ENCODE measurements at places on chromosomes 16 and 17.
A peak's percentile ranks its signal among the peaks of the same experiment; 100 is the strongest.

- H3K27ac ChIP-seq: no peak overlapping the region
- H3K36me3 ChIP-seq: no peaks in the 10 kb centered on the region
- no peak for DNase-seq
- H3K4me3 ChIP-seq: no peak overlapping the region
- H3K27me3 ChIP-seq: peaks cover 32% of the 10 kb centered on the region
Measured at GRCh38 chr16:49469930-49470451, 96.4 kb downstream of the C16orf78 start.

GRCh38 chr16:78235168-78235800 lies 135.8 kb downstream of the WWOX start:
- DNase-seq: peak; percentile 78
- no peaks in the 10 kb centered on the region for H3K36me3 ChIP-seq
- H3K4me3 ChIP-seq: no peak overlapping the region
- H3K27me3 ChIP-seq: peaks cover 7% of the 10 kb centered on the region

DNA sequence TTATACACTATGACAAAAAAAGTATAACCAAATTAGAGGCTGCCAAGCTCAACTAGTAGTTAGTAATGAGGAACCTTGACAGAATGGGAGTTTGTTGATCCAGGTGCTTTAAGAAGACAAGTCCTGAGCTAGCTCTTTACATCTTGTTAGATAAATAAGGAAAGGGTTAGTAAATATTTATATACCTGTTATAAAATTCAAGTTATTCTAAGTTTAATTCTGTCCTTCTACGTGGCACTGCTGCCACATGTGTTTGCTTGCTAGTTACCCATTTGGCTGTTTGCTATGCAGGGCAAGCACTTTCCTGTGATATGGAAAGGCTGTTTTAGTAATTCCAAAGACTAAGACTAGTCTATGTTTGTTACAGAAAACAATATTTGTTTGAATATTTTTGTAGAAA lies 180.5 kb downstream of the MYO1D start:
- no peaks in the 10 kb centered on the region for H3K4me1 ChIP-seq
- no peak for DNase-seq
- H3K27ac ChIP-seq: no peak overlapping the region

- H3K36me3 ChIP-seq: peaks cover 18% of the 10 kb centered on the region
- peaks cover 5% of the 10 kb centered on the region for H3K27me3 ChIP-seq
- DNase-seq: peak; percentile 70
- H3K27ac ChIP-seq: no peak overlapping the region
- no peak overlapping the region for H3K4me3 ChIP-seq
Measured at GRCh38 chr16:22321340-22322001, 24.3 kb downstream of the POLR3E start.

DNA sequence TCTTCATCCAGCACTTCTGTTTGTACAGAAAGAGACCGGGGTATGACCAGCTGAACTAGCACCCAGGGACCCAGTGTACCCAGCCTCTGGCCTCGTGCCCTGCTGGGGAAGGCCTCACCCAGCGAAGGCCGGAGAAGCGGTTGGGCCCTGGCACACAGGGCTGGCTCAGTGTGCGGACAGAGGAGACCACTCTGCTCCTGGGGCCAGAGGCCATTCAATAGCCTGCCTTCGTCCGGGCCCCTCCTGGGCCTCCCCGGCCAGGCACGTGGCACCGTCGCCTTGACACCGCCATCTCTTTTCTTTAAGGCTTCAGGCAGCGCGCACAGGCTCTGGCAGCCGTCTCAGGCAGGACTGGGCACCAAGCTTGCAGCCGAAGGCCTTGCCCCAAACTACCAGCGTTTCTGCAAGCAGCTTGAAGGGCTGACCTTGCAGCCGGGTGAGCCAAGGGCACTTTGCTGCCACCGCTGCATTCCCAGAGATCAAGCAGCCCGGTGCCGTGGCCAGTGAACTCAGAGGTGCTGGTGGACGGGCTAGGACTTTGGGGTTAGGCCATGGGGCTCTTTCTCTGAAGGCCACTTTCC lies 8.0 kb downstream of the TAX1BP3 start:
- no peaks in the 10 kb centered on the region for H3K36me3 ChIP-seq
- H3K27me3 ChIP-seq: no peaks in the 10 kb centered on the region
- DNase-seq: no peak
- H3K27ac ChIP-seq: no peak overlapping the region

DNA sequence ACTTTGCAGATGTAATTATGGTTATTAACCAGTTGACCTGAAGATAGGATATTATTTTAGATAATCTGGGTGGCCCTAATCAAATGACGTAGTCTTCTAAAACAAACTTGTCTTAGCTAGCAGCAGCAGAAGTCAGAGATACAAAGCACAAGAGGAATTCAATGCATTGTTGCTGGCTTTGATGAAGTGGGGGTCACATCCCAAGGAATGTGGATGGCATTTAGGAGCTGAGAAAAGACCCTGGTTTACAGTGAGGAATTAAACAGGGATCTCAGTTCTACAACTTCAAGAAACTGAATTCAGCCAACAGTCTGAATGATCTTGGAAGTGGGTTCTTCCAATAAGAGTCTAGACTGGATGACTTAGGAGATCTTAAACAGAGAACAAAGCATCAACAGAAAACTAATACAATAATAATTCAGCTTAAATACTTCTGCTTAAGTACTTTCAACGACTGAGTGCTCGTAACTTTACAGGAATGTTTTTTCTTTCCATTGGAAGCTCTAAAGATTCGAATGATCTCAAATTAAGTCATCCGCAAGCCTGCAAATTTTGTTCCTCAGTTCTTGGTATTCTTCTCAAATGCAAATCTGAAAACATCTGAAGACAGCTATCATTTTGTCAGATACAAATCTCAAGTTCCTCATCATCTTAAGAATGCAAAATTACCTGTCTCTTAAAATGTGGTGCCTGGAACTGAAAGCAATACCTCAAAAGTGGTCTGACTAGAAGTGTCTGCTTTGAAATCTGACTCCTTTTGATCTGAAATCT lies 3.3 kb downstream of the C16orf46 start:
- H3K4me1 ChIP-seq: peaks cover 15% of the 10 kb centered on the region
- no peak overlapping the region for H3K4me3 ChIP-seq
- H3K36me3 ChIP-seq: peaks cover 27% of the 10 kb centered on the region
- H3K27ac ChIP-seq: no peak overlapping the region
- no peak for DNase-seq

DNA sequence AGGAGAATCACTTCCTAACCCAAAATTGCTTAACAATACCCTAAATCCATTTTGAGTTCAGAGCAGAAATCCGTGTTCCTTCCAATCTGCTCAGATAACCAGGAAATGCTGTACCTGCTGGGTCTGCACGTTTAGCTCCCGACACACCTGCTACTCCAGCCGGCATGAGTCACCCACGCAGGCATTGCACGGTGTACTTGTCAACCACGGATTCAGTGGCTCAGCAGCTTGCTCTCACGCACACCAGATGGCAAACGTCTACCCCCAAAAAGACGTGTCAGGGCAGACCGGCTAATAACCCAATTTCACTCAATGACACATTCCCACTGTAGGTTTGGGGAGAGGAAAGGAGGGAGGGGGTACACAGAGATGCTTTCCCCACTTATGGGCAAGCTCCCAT lies 468.1 kb downstream of the SOX9 start:
- H3K27ac ChIP-seq: peak overlapping the region; percentile 20
- H3K36me3 ChIP-seq: peaks cover 5% of the 10 kb centered on the region
- peaks cover 60% of the 10 kb centered on the region for H3K27me3 ChIP-seq
- peaks cover 34% of the 10 kb centered on the region for H3K4me1 ChIP-seq

DNA sequence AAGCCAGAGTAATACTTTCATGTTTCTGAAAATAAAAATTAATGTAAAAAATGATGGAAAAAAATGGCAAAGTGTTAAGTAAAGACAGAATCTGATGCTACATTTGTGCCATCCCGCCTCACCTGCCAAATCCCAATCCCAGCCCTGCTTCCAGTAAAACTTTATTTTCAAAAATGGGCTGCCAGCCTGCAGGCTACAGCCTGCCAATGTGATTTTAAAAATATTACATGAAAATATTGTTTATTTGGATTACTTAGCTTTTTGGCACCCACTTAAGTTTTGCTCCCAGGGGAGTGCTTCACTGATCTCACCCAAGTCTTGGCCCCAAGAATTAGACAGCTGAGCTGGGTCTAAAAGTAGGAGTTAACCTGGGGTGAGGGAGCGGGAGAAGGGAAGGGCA lies 112.8 kb downstream of the C16orf78 start:
- H3K27ac ChIP-seq: no peak overlapping the region
- no peak for DNase-seq
- peaks cover 6% of the 10 kb centered on the region for H3K4me1 ChIP-seq
- no peak overlapping the region for H3K4me3 ChIP-seq

GRCh38 chr17:20991276-20992037 lies 51.4 kb downstream of the USP22 start:
- peaks cover 3% of the 10 kb centered on the region for H3K27me3 ChIP-seq
- H3K27ac ChIP-seq: peak overlapping the region; percentile 48
- no peak overlapping the region for H3K4me3 ChIP-seq
- peaks cover 18% of the 10 kb centered on the region for H3K36me3 ChIP-seq
- peaks cover 24% of the 10 kb centered on the region for H3K4me1 ChIP-seq
